ENCODE measurements at places on chromosomes 16 and 17.

DNA sequence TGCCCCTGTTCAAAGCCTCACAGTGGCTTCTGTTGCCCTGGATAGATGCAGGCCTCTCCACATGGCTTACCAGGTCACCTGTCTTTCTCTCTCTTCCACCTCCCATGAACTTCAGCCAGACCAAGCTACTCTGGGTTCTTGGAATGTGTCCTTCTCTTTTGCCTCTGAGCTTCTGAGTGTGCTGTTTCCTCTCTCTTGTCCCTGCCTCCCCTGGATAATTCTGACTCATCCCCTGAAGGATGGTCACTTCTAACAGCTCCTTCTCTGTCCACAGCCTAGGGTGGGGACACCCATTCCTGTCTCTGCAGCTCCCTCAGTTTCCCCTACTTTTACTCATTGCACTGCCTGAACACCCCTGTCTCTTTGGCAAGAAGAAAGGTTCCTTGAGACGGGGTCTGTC, 2.9 kb downstream of the GUCY2D start:
- DNase-seq: peak; percentile 2

- DNase-seq: peak; percentile 88
These were observed 4.4 kb downstream of the CD19 start for GRCh38 chr16:28935924-28936783.

- DNase-seq: no peak
These were observed 53.2 kb upstream of the ADCY9 start for GRCh38 chr16:4169415-4169814.

DNA sequence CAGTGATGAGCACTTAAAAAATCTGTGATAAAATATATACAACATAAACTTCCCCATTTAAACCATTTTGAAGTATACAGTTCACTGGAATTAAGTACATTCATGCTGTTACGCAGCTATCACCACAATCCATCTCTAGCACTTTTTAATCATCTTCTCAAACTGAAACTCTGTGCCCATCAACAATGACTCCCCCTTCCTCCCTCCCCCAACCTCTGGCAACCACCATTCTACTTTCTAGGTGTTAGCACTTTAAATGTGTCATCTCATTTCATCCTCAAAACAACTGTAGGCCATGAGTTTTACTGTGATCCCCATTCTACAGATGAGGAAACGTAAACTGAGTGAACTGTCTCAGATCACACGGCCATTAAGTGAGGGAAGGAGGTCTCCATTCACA, 13.8 kb upstream of the TMEM98 start:
- DNase-seq: no peak

DNA sequence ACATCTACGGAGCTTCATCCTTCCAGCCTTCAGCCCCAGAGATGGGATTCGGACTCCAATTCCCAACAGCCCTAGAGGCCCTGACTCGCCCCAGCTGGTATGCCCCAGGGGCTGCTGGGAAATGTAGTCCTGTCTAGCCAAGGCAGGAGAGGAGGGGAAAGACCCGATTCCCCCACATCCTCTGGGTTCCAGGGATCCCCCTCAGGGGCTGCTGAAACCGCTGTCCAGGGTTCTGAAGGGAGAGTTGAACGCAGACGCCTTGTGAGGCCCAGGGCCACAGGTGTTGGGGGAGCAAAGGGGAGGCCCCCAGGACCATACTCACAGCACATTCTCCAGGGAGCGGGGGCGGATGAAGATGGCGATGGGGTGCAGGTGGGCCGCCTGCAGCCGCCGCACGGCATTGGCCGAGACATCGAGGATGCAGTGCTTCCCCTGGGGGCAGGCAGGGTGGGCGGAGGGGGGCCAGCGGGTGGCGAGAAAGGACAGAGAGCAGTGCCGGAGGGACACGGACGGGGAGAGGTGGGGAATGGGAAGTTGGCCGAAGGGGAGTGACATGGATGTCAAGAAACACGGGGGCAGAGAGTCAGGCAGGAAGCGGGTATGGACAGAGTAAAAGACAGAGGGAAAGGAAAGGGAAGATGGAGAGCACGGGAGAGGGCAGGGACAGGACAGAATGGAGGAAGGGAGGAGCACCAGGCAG, 12.6 kb upstream of the ASGR1 start:
- no peak for DNase-seq

GRCh38 chr16:55401046-55401445, 77.0 kb downstream of the IRX6 start:
- no peak for DNase-seq
